ENCODE measurements at places on chromosomes 1 and 21.

DNA sequence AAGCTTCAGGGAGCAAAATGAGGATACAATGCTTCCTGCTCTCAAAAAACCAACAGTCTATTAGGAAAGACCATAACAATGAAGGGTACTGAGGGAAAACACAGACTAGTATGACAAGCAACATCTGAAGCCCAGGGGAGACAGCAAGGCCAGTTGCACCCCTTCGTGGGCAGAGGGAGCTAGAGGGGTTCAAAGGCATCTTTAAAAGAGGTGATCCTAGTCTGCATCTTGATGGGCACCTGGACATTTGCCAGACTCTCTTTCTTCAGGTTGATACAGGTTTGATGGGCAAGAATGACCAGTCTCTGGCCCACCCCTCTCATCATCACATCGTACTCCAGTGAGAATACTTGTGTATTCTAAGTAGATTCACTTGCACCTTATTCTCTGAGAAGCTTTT, 177.7 kb downstream of the VAV3 start:
- no peak for DNase-seq

DNA sequence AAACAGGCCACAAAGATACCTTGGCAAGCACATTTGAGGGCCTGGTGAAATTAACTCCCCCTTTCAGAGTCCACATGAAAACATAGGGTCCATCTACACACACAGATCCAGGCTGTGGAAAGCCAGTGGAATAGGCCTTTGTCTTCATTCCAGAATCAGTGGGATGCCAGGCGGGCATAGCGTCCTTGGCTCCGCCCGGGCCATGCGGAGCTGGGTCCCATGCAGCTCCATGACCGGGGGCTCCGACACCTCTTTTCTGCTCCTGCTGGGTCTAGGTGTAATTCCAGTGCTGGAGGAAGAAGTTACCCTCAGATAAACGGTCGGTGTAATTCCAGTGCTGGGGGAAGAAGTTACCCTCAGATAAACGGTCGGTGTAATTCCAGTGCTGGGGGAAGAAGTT, 63.6 kb upstream of the COL6A1 start:
- no peak for DNase-seq

DNA sequence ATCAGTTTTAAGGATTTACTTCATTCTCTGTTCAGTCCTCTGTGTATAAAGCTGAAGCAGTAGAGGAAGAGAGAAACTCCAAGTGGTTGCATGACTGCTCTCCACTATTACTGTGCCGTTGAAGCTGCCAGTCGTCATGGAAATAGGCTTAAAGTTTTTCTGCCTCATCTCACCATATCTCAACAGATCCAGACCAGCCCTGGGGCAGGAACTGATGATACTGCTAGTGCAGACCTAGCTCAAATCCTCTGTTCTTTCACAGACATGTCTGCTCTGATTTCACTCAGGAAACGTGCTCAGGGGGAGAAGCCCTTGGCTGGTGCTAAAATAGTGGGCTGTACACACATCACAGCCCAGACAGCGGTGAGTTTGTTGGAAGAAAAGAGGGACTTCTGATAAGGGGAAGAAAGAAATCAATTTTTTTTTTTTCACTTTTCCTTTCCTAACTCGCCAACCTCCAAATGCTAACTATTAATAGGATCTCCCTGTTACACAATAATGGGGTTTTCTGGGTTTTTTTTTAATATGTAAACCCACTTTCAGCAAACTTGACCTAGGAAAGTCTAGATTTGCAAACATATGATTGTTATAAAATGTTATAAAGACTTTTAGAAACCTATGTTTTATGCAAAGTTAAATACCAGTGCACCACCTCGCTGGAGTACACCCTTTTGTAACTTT, 22.2 kb upstream of the STRIP1 start:
- no peak for DNase-seq

DNA sequence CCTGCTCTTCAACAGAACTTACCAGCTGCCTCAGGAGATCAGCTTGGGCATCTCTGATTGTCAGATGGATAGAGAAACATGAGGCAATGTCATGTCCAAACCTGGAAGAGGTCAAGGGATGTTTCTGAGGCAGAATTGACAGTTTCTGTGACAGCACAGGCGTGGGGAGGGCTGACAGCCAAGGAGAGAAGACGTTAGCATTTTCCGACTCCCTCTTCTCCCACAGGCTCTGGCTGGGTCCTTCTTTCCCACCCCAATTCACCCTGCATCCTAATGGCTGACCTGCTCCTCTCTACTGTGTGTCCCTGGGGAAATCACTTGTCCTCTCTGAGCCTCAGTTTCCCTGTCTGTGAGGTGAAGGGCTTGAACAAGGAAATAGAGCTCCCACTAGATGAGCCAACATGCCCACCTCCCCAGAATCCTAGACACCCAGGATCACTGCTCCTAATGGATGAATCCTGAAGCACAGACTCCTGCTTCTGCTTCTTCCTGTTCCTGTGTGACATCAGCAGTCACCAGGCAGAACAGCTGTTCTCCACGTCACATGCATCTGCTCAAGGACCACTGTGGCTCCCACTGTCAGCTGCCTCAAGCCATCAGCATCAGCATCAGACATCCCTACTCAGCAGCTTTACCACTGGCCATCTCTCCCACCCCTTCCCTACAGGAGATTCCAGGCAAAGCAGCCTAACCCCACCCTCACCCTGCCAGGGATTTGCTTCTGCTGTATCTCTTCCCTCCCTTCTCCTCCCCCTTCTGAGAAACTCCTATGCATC, 408.0 kb downstream of the MATN1 start:
- no peak for DNase-seq

GRCh38 chr21:46095814-46096595, 1.9 kb upstream of the COL6A2 start:
- DNase-seq, result no peak

DNA sequence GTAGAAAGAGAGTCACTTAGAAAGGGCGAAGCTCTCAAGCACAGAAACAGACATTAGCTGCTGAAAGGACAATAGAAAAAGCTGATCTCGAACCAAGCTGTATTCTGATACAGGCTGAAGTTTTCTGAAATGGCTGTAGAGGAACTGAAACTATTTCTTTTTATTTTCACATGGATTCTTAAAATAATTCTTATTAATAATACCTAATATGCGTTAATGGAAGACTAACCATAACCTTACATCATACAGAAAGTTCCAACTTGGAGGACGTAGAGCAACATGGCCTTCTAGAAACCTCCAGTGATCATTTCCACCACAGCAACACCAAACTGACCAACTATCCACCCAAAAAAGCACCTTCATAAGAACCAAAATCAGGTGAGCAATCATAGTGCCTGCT, 52.8 kb upstream of the ACADM start:
- no peak for DNase-seq

Measured in NCI-H526 treated with DMSO at 0.1 percent for 48 hours (cell line).